ENCODE measurements at places on chromosomes 4 and X.

GRCh38 chrX:1444561-1445500 is 7.9 kb downstream of the ASMTL start:
- DNase-seq = peak; percentile 6

GRCh38 chr4:14446311-14446710 is 556.0 kb upstream of the CPEB2 start:
- no peak for DNase-seq

DNA sequence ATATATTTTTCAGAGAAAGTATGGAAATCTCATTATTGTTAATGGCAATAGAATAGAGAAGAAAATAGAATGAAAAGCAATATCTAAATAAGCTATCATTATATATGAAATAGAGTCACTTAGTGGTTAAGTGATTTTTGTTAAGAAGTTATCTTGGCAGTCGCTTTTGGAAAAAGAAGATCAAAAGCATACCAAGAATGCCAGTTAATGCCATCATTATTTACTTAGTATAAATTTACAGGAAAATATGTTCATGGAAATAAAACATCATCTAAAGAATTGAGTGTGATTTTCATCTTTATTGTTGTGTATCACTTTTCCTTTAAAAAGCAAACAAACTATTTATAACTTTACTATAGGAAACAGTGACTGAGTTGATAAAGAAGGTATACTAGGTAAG is 85.3 kb upstream of the GPR101 start:
- no peak for DNase-seq

DNA sequence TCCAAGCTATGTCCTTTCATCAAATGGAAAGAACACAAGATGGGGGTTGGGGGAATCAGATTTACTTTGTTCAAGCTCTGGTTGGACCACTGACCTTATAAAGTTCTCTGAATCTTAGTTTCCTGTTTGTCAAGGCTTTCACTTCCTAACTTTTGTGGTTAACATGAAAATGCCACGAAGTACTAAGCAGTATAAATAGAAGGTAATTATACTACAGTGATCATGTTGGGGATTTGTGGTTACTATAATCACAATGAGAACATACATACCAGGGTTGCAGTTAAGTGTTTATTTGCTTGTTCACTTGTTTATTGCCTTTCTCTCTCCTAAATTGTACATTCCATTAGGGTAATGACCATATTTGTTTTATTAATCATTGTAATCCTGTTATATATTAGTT is 53.2 kb downstream of the SPRY1 start:
- DNase-seq = no peak

DNA sequence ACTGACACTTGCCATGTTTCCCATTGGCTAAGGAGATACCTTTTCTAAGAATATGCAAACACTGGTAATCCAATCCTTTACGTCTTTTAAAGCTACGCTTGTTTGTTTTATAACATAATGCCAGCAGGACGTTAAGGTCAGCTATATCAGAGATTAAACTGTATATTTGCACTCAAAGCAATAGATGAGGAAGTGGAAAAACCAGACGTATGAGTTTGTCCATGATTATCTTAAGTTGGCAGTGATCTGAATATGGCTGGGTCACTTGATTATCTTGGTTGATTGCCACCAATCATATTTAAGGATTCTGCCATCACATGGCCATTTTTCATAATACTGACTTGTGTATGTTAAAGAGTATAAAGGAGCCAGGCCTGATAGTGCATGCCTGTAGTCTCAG is 19.4 kb downstream of the TMSB4X start:
- no peak for DNase-seq

DNA sequence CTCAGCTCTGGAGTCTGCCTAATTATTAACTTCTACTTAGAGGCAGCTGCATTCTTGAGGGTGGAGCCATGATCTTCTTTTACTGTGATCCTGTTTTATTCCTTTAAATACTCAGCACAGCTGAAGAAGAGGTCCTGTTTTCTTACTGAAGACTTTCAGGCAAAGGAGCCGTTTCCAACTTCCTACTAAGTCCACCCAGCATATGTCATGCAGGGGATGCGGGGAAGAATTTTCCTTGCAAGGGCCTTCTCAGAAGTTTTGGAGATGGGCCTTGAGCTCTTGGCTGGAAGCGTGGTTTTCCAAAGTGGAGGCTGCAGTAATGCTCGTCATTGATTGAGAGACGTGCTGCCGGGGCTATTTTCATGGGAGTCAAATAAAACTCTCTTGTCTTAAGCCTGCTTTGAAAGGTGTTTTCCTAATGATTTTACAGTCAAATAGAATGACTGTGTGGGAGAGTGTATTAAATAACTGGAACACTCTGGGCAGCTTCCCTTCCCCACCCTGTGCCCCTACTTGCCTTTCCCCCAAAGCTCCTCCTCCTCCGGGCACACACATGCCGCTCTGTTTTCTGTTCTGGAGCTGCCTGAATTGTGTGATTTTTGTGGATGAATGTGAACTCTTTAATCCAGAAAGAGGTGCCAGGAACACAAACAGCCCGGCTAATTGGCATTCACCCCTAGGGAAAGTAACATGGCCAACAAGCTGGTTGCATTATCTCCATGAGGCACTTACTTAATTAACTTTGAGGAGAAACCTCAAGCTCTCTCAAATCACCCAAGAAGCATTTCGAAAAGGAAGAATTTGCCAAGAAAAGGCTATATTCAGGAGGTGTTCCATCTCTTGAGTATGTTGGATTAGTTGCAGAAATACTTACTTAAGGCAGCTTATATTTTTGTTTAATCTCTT is 28.1 kb downstream of the FGF2 start:
- DNase-seq = no peak

- no peak for DNase-seq
These were observed 29.2 kb downstream of the SULT1B1 start for GRCh38 chr4:69731241-69731640.

DNA sequence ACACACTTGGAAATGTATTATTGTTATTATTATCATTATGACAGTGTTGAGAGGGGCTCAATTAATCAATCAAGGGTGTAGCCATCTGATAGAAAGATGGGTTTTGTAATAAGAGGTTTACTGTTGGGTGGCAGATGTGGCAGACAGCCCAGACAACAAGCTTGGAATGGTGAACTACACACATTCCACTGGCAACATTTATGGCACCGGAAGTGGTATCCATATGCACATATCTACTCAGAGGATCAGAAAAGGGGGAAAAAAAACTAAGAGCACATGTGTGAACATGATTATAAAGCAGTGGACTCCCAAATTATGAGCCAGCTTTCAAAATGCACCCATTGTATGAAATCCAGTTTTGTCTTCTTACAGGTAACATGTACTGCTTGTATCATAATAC is 125.9 kb upstream of the ARX start:
- no peak for DNase-seq

DNA sequence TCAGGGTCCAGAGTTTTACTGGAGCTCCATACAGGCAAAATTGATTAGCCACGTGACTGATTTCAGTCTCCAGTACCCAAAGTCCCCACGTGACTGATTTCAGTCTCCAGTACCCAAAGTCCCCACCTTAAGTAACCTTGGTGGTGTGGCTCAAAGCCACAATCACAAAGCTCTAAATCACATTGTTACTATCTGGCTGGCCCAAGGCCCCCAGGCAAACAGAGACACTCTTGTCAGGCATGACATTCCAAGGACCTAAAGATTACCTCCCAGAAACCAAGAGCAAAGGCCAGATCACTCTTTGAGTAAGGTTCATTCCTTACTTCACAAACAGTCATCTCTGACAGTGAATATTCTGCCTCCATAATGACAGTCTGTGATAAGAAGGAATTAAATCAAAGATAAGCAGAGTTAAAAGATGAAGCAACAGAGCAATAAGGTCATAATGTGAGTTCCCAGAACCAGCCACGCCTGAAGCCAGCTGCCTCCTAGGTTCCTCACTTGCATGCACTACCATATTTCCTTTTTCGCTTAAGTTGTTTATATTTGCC is 78.5 kb downstream of the ANXA3 start:
- no peak for DNase-seq

DNA sequence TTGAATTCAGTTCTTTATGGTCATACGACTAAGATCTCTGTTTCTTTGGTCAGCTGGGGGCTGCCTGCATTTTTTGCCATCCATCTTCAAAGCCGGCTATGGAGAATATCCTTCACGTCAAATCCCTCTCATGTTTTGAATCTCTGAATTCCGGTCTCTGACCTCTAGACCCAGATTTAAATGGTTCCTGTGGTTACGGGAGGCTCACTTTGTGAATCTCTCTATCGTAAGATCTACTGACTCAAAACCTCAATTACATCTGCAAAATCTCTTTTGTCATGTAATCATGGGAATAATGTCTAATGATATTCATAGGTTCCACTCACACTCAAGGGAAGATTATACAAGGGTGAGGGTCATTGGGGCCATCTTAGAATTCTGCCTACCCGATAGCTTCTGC is 5.7 kb upstream of the MPC1L start:
- DNase-seq = no peak

DNA sequence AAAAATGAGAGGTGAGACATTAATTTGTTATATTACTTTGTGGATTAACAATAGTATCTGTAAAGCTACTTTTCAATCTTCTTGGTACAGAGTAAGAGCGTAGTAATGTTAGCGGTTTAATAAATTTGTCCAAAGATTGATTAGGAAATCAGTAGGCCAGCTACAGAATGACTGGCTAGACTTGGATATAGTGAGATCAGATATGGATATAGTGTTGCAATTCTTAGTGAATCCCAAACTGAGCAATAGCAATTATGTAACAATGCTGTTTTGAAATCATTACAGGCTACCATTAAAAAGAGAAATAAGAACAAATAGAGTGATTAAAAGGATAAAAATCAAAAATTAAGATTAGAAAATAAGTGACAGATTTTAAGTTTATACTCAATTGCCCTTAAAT is 847 bp upstream of the UGT2A2 start:
- no peak for DNase-seq

All from activated CD8-positive, alpha-beta memory T cell treated with anti-CD3 and anti-CD28 coated beads, Interleukin-2, amount 50 U/mL, for 4 hours (primary cell).